Neural crest cell (in vitro differentiated cells): ENCODE measurements at places on chromosomes 12 and 14.
A peak's percentile ranks its signal among the peaks of the same experiment; 100 is the strongest.

- DNase-seq = no peak
Observed at GRCh38 chr12:16387919-16388318, 40.5 kb downstream of the MGST1 start.

DNA sequence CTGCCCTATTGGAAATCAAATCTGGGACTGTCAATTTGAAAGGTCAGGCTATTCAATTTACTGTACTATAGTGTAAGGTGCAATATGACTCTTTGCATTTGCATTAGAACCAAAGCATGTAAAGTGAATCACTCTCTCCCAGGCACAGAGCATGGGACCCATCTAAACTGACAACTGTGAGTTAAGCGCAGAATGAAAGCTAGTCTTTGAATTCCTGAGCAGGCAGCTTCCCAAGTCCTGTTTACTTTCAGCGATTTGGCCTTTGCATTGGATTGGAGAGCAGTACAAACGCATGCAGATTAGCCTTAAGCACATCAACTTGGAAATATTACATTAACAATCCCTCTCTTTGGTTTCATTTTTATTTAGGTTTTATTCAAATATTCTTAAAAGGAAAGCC lies 74.6 kb downstream of the RERG start:
- DNase-seq = no peak

DNA sequence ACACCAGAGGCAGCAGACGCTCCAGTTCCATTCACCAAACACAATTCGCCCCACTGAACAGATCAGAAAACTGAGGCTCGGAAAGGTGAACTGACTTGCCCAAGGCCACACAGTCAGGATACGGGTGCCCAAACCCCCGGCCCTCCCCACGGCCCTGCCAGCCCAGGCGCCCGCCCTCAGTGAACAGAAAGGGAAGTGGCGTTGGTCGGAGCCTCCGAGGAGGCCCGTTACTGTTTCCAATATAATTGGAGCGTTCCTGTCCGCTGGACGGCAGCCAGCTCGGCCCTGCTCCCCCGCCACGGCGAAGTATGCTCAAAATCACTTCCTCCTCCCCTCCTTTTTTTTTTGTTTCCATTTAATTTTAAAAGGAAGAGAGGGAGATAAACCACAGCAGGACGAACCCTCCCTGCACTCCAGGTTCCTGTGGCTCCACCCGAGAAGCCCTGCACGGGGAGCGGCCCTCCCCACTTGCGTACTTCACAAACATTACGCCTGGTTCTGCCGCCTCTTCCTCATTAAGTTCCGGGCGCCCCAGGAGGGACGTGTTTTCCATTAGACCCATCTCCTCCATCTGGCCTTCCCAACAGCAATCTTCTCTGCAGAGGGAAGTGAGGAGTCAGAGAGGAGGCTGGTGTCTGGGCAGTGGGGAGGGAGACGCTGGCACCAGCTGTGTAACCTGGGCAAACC lies 61.1 kb downstream of the NCOR2 start:
- DNase-seq = no peak

- DNase-seq = no peak
Observed at GRCh38 chr12:22491034-22491433, 53.3 kb downstream of the C2CD5 start.

DNA sequence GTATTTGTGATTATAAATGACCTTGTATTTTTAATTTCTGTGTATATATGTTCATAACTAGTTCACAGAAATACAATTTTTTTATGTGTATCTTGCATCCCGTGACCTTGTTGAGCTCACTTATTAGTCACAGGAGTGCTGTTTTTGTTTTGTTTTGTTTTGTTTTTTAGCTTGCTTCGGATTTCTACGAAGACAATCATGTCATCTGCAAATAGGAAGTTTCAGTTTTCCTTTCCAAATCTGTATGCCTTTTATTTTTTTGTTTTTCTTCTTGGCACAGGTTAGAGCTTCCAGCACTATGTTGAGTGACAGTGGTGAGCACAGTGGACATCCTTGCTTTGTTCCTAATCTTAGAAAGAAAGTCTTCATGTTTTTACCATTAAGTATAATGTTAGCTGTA lies 229.2 kb upstream of the GARIN6 start:
- DNase-seq = no peak

- DNase-seq = no peak
Observed at GRCh38 chr14:91339671-91340369, 77.8 kb downstream of the CCDC88C start.

DNA sequence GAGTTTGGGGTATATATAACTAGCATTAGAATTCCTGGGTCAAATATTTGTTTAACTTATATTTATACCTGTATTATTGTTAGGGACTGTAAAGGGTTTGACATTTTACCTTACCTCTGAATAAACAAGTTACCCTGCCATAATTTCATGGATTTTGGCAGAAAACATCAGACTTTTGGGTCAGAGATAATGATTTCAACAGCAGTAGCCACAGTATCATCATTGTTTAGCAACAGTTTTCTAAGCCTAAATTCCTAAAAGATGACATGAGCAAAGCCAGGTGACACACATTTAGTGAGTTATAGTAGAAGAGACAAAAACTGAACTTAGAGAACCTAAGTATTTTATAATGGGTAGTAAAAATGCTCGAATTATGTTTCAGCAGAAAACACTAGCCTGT lies 954.4 kb downstream of the TRHDE start:
- DNase-seq = no peak

DNA sequence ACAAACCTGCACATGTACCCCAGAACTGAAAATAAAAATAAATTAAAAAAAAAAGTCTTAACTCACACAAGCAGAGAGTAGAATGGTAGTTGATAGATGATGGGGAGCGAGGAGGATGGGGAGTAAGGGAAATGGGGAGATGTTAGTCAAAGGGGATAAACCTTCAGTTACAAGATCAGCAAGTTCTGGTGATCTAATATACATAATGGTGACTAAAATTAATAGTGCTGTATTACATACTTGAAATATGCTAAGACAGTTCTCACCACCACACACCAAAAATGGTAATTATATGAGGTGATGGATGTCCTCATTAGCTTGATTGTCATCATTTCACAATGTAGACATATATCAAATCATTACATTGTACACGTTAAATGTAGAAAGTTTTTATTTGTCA lies 3.2 kb upstream of the C12orf42 start:
- DNase-seq = no peak

- DNase-seq = peak; percentile 30
Observed at GRCh38 chr14:65222440-65222858, 120.1 kb upstream of the MAX start.

DNA sequence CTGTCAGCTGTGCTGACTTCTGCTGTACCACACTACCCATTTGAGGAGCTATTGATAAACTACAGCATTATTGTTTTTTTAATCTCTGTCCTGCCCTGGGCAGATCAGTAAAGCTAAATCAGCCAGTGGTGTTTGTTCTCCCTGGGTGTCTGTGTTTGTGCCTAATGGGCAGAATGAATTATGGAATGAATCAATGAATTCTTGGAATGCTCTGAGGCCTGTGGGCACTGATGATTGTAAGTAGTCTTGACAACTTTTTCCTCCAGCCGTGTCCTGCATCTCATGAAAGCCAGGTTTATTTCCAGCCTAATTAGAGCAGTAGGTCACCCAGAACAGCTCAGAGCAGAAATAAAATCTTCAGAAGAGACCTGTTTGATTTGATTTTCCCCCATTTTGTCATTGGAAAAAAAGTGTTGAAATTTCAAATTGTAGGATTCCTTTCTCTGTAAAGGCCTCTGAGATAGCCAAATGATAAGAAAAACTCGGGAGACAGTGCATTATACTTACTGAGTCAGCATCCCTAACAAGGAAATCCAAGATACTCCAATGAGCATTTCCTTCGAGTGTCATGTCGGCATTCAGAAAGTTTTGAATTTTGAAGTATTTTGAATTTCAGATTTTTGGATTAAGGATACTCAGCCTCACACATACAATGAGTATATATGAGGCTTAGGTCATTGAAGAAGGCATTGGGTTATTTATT lies 19.4 kb upstream of the EVL start:
- no peak for DNase-seq

GRCh38 chr14:73753887-73754795 lies 40.0 kb upstream of the PNMA1 start:
- no peak for DNase-seq

- no peak for DNase-seq
Observed at GRCh38 chr14:61279082-61279481, 2.1 kb downstream of the TMEM30B start.

DNA sequence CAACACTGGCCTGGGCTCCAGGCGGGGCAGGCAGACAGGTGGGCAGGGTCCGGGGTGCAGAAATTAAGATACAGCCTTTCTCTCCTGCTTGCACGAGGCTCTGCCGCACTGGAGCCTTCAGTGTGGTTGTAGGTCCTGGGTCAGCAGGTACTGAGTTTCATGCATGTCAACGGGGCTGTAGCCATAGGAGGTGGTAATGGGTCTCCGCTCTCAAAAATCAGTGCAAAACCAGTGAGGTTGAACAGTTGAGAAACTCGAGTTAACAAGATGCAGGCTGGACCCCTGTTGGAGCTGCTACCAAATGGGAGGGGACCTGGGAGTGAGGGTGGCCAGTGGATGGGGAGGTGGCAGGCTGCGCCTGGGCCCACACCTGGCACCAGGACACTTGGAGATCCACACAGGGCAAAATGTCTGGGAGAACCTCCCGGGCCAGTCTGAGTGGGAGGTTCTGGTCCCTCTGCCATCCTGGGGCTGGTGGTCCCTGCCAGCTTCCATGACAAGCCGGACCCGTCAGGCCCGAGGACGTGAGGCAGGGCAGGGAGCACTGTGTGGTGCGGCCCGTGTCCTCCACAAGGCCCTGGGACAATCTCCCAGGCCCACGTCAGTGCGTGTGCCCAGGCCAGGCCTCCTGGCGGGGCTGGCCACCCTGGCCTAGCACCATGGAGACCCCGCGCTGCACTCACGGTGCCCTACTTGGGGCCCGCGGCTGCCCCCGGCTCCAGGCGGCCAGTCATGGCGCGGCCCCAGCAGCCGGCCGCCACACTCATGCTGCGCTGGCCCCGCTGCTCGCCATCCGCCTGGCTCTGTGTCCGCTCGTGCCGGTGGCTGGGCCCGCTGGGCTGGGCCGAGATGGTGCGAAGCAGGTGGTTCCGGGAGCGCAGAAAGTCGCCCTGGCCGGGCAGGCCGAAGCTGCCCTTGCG lies 5.1 kb downstream of the ARL6IP4 start:
- no peak for DNase-seq

- DNase-seq = no peak
Observed at GRCh38 chr14:28769276-28769880, 2.8 kb downstream of the FOXG1 start.

DNA sequence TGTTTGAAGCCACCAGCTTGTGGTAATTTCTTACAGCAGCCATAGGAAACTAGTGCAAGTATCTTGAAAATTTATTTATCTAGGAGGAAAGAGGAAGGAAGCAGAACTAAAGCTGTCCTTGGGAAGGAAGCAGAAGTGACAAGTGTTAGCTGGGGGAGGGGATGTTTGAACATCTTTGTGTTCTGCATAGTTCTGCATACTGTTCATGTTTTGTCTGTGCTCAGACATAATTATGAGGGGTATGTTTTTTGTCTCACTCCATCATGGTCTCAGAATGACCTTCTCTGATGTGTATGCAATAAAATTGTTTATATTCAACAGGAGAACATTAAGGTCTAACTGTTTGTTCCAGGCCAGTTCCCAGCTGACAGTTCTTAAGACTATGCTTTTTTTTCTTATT lies 606.5 kb downstream of the GALC start:
- no peak for DNase-seq

DNA sequence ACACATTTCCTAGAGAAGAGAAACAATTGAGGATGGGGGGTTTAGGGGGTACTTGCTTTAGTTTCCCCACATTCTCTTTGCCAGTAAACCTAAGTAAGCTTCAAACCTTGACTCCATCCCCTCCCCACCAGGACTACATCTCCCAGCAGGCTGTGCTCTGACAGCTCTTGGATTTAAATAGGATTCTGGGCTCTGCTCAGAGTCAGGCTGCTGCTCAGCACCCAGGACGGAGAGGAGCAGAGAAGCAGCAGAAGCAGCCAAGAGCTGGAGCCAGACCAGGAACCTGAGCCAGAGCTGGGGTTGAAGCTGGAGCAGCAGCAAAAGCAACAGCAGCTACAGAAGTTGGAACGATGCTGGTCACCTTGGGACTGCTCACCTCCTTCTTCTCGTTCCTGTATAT lies 20.6 kb downstream of the RDH12 start:
- DNase-seq = no peak

GRCh38 chr12:64560396-64561301 lies 49.6 kb upstream of the RASSF3 start:
- DNase-seq = no peak

GRCh38 chr12:123713398-123713797 lies 1.2 kb downstream of the ATP6V0A2 start:
- no peak for DNase-seq

DNA sequence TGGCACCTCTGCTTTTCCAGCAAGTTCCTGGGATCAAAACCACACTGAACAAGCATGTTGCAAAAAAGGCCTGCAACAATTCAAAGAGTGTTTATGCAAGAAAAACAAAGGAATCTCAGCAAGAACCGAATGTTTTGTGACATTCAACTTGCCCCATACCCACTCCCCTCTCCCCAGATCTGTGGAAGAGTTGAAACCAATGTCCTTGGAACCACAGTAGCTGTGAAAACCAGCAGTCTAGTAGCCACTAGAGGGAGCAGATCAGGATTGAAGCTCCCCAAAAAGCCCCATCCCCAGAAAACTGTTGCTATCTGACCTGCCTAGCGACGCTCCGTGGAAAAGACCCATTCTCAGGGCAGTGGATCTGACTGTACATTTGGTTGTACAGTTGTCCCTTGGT lies 27.1 kb downstream of the PRKAB1 start:
- no peak for DNase-seq
